A673 (cell line): ENCODE measurements at places on chromosomes 2 and 18.

DNA sequence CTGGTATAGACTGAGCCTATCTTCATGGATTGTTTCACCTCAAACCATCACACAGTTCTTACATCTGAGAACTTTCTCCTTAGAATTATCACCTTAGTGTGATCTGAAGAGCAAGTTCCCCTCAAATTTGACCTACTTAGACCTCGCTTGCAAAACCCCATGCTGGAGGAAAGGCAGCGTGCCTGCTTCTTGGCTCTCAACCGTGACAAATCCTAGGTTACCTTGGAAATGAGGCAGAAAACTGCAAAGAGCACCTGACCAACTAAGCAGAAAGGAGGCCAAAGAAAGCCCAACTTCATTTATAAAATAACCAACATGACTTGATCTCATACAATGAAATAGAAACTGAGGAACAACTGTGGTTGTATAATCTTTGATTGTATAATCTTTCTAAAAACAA is 146.4 kb downstream of the RAB3GAP1 start:
- DNase-seq: no peak

- DNase-seq: no peak
Measured at GRCh38 chr2:220309215-220309614, 681.8 kb downstream of the SLC4A3 start.

GRCh38 chr18:58902961-58903360 is 38.3 kb downstream of the ZNF532 start:
- no peak for DNase-seq

DNA sequence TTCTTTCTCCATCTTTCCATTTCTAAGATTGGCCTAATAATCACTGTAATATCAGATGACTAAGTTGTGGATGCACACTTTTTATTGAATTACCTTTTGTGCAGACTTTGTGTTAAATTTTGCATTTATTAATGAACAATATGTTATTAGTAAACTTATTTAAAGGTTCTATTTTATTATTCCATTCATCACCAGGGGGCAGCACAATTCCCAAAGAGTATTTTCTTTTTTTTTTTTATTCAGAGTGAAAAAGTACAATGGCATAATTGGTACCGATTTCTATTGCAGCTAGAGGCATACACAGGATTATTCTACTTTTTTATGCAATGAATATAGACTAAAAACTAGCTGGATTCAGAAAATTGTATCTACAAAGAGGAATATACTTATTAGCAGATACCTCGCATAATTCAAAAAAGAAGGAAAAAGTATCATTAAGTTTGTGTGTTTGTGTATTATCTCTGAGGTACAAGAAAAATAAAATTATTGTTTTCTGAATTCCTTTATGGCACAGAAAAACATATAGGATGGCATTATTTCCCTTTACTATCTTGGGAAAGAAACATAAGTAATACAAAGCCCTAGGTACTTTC is 390.6 kb downstream of the ERBB4 start:
- DNase-seq: peak; percentile 56

DNA sequence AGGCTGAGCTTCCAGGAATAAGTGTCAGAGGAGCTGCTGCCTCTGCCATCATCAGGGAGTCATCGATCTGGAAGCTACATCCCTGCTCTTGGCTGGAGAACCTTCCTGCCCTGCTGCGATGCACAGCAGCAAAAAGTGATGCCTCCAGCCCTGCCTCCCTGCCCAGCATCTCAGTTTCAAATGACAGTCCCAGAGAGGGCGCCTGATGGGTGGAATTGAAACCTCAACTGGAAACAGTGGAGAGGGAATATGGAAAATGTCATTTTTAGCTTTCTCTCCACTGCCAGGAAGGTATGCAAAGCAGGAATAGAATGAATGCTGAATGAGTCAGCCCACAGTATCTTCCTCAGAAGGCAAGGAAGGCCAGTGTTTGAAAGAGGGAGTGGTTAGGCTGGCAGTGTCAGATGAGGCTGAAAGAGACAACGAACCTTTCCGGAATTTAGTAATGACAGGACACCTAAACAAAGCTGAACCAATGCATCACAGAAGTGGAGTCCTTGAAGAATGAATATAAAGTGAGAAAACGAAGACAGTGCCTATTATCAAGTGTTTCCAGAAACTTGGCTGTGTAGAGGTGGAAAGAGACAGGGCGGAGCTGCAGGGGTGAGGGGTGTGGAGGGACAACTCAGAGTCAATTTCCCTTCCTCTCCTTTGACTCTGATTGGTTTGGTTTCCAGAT is 153.9 kb upstream of the NDUFV2 start:
- DNase-seq: peak; percentile 26

DNA sequence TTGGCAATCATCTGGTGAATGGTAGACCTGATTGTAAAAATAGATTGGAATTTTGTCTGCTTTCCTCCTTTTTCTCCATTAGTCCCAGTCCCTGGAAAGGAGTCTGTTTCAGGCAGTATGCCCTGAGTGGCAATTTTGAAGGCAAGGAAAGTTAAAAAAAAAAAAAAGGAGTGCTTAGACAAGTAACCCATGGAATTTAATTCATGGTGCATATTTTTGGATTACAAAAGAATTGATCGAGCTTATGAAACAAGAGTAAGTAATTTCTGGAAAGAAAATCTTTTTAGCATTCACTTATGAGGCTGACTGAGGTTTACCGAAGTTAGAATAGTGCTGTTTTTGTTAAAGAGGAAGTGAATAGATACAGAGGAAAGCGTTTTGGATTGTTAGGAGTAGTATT is 29.4 kb upstream of the TMEM178A start:
- no peak for DNase-seq

DNA sequence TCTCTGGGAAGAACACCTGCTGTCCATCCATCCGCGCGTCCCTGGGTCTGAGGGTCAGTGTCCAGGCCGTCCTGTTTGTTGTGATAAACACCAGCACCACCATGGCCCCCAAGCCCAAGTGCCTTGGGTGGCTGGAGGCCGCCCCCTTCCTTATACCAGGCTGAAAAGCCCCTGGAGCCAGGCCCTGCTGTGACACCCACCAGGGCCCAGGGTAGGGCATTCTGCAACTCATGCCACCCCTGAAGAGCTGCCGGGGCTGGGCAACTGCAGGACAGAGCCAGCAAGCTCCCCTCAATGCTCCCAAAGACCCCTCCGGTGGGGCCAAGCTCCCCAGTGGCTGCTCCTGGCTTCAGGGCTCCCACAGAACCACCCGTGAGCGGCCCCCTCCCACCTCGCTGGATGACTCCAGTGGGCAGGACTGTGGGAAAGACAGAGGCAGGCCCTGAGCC is 31.9 kb upstream of the SNED1 start:
- no peak for DNase-seq

- no peak for DNase-seq
Measured at GRCh38 chr2:168529900-168530561, 74.0 kb downstream of the CERS6 start.

DNA sequence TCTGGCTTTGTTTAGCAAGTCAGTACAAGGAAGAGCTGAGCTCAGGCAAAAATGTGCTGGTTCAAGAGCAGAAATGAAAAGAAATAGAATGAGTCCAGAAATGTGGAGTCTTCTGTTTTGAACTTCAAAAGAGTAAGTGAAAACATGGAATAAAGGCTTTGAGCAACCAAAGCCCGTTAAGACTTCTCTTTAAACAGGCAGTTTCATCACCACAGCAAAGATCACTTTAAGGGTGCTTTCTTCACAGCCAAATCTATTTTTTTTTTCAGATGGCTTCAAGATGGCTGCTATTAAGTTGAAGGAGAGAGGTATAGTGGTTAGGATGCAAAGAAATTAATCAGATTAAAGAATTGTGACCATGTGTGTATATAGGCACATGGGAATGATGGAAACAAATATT is 2.0 kb upstream of the CHRNA1 start:
- DNase-seq: no peak

DNA sequence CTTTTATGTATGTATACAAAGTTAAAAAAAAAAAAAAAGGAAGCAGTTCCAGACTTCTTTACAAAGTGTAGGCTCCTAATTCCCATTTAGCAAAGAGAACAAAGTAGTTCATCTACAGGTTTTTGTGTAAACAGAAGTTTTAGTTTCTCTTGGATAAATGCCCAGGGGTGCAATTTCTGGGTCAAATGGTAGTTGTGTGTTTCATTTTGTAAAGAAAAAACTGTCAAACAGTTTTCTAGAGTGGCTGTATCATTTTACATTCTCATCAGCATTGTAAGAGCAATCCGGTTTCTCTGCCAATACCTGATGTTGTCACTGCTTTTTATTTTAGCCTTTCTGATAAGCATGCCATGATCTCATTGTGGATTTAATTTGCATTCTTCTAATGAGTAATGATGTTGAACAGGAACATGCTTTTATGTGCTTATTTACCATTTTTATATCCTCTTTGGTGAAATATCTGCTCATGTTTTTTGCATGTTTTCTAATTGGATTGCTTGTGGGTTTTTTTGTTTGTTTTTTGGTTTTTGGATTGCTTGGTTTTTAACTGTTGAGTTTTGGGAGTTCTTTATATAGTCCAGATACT is 16.6 kb upstream of the PSME4 start:
- DNase-seq: no peak

DNA sequence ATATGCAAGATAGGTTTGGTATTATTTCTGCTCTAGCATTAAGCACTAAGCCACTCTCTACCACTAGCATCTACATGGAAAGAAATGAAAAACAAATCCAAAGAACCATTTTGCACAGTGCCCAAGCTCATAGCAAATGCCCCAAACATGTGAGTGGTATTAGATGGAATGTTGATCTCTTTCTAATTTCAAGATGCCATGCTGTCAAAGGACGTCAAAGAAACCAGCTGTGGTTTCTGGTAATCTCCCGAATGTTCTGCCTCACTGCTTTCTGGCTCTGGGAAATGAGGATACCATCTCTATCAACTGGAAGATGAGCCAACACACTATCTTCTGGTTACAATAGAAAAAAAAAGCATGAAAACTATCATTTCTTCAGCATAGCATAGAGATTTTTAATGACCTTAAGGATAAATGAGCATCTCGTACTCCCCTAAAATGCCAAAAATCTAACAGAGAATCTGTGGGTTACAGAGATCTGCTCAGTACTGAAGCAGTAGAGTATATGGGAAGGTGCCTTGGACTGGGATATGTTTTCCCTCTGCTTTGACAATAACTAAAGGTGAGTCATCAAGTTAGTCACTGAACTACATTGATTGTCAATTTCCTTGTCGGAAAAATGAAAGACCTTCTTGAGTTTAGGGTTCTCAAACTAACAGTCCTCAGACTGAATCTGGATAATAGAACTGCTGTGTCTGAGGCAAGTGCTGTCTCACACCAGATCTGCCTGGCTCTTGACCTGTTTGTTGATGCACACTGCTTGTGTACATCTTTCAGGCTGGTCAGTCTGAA is 244.8 kb upstream of the NCKAP5 start:
- peak; percentile 45 for DNase-seq

DNA sequence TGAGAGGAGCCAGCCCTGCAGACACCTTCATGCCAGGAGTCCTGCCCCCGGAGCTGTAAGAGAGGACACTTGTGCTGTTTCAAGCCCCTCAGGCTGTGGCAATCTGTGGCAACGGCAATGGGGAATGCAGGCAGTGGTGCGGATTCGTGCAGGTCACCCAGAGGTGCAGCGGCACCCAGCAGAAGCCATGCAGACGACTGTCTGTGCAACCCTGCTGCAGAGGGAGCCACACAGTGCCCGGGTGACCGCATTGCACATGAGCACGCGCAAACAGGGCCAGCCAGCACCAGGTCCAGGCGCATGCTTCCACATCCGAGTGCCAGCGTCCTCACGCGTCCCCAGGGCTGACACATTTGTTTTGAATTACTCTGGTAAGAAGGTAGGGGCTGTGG is 84.8 kb upstream of the GPC1 start:
- DNase-seq: no peak

DNA sequence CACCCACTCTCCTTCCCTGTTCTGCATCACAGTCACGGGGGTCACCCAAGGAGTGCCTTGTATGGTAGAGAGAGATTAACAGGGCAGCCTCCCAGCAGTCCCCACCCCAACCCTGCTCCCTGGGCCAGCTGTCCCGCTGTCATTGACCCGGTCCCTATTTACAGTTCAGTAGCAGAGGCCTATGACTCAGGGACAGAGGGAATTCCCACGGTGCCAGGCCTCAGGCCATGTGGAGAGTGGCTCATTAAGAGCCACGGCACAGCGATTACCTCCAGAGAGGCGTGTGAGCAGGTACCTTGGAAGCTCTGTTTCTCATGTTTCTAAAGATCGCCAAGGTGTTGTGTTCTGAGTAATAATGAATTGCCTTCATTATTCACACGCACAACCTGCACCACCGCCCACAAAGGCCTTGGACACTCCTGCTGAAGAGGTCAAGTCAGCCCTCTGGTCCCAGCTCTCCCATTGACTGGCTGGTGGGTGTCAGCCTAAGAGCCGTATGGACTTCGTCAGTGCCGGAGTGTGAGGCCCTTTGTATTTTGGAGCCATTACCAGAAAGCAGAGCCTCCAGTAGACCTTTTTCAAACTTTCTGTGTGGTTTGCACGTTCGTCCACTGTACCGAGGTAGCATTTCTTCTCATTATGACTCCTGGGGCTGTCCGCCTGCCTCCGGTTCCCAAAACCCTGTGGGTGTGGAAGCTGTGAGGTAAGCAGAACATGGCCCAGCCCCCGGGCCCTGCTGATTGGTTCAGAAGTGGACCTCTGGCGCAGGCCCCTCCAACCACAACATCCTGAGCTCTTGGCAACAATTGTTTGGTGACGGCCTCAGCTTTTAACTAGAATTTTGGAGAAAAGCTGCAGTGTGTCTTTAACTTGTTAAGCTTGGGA is 47.0 kb downstream of the SERTAD2 start:
- no peak for DNase-seq

DNA sequence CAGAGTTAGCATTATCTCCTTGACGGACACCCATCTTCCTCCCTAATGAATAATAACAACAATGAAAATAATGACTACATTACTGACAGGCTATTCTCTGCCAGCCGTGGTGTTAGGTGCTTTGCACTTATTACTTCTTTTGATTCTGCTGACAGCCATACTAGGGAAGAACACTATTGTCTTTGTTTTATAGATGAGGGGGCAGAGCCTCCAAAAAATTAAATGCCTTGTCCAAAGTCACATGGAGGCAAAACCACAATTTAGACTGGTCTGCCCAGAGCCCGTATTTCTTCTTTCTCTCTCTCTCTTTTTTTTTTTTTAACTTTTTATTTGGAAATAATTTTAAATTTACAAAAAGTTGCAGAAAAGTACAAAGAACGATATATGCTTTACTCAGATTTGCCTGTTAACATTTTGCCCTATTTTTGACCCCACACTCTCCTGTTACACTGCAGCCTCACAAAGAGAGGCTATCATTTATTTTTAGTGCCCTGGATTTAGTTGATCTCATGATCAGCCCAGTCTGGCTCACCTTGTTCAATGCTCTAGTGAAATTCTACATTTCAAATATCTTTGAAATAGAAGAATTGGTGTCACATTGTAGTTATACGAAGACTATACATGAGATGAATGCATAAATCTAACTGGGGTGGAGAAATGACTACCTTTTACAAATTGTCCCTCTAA is 369.4 kb downstream of the LRRTM1 start:
- no peak for DNase-seq
